ENCODE measurements at places on chromosomes 5 and 9. TPM values are rescaled to one million over a fixed set of nuclear protein-coding genes. Genes with fewer than 3 reads are reported as not detected.

Gene PCDHAC2
- not detected for total RNA-seq

DNA sequence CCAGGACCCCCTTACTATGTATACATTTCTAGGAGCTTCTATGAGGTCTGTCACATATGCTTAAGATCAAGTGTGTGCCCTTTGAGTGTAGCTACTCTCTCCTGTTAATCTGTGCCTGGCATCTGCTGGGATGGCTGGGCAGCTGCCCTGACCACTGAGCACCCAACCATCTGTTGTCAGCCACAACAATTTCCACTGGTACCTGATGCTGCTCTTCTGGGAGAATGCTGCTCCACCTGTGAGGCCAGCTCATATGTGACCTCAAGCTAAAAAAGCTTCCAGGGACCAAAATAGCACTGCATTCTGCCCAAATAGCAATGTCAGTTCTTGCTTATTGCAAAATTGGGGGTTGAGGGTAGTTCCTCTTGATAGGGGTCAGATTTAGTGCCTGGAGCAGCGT is 595.6 kb downstream of the RAB3C start:
- DNase-seq, result no peak

- peak; percentile 11 for DNase-seq
These were observed 227.7 kb downstream of the RFK start for GRCh38 chr9:76166526-76166925.

GRCh38 chr5:34021334-34021733 is 13.5 kb upstream of the AMACR start:
- no peak for DNase-seq

Data from RPMI7951 (cell line).